Stimulated activated CD4-positive, alpha-beta T cell treated with anti-CD3 and anti-CD28 coated beads, Interleukin-12 subunit alpha, Interleukin-12 subunit beta, amount 100 ng/mL, for 4 hours (primary cell): ENCODE measurements at places on chromosomes 11 and 22.
A peak's percentile ranks its signal among the peaks of the same experiment; 100 is the strongest.

GRCh38 chr22:30582051-30582450 lies 7.6 kb upstream of the GAL3ST1 start:
- DNase-seq: no peak

GRCh38 chr22:38163844-38164550 lies 17.6 kb downstream of the PLA2G6 start:
- no peak for DNase-seq

- peak; percentile 25 for DNase-seq
Measured at GRCh38 chr11:78798663-78799062, 224.0 kb upstream of the NARS2 start.

DNA sequence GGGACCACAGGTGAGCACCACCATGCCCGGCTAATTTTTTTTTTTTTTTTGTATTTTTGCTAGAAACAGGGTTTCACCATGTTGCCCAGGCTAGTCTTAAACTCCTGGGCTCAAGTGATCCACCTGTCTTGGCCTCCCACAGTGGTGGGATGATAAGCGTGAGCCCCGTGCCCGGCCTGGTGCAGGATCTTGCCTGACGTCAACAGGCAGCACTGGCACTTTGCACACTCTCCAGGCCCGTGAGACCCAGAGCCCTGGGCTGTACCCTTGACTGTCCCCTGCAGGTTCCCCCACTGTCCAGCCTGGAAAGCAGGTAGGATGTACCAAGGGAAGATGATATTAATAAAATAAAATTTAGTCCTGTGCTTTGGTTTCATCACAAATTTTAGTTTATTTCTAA lies 29.1 kb upstream of the PANX2 start:
- no peak for DNase-seq

DNA sequence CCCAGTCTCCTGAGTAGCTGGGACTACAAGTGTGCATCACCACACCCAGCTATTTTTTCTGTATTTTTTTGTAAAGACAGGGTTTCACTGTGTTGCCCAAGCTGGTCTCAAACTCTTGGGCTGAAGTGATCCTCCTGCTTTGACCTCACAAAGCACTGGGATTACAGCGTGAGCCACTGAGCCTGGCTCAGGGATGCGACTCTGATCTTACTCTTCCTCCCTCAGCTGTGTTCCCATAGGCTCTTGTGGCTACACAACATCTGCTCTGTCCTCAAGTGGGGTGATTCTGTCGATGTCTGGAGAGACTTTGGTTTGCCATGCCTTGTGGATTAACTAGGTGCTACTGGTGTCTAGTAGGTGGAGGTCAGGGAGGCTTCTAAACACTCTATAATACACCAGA lies 127.0 kb upstream of the SERPIND1 start:
- DNase-seq: no peak

- no peak for DNase-seq
Measured at GRCh38 chr11:68009391-68010089, 587 bp upstream of the ALDH3B1 start.

DNA sequence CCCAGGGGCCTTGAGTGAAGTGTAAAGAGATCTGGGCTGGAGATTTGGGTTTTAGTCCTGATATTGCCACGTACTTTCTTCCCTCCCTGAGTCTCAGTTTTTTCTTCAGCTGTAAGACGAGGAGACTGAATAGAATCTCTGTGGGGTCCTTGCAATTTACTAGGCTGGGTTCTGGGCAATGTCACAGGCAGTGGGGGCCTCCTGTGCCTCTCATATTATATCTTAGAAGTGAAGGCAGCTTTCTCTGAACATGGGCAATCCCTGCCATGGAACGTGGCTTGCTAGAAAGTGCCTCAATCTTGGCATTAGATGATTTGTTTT lies 62.0 kb upstream of the PTPRJ start:
- DNase-seq: no peak

- DNase-seq: no peak
Measured at GRCh38 chr11:73598719-73599379, 937 bp upstream of the FAM168A start.

GRCh38 chr11:107598225-107599139 lies 7.5 kb downstream of the ELMOD1 start:
- DNase-seq: peak; percentile 9

DNA sequence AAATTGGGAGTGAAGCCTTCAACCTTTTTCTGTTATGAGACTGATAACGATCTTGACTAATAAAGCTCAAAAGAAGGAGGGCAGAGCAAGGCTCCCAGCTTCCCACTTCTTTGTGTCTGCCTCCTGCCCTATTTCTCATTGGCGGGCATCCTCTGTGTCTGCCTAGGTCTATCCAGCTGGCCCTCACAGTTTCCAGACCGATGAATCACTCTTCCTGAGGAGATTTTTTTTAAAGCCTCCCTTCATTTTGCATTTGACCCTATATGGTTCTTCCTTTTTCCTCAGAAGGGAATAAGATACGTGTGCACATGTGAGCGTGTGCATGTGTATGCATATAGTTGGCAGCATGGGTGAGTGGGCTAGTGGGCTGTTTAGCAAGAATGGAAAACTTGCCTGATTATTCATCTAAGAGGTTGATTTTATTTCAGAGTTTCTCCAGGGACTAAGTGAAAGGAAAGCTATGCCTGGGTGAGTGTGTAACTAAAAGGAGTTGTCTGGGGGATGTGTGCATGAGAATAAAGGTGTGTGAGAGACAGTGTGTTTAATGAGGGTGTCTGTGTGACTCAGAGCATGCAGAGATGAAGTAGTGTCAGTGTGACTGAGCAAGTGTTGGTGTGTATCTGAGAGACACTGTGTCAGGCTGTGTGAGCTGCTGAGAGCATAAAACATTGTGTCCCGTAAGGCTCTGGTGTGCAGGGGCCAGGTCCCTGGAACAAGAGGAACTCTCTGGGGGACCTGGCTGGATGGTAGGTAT lies 12.2 kb downstream of the PHLDB1 start:
- no peak for DNase-seq

GRCh38 chr11:125570952-125571351 lies 1.7 kb downstream of the EI24 start:
- no peak for DNase-seq

DNA sequence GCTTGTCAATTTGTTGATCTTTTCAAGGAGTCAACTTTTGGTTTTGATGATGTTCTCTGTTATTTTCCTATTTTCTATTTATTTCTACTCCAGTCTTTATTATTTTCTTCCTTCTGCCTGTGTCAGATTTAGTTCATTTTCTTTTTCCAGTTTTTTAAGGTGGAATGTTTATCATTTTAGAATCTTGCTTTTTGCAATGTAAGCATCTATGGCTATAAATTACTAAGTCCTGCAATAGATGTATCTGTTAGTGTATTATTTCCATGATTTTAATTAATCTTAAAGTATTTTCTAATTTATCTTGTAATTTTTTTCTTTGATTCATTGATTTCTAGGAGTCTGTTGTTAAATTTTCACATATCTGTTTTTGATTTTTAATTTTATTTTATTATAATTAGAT lies 81.7 kb downstream of the ARHGAP8 start:
- DNase-seq: no peak

DNA sequence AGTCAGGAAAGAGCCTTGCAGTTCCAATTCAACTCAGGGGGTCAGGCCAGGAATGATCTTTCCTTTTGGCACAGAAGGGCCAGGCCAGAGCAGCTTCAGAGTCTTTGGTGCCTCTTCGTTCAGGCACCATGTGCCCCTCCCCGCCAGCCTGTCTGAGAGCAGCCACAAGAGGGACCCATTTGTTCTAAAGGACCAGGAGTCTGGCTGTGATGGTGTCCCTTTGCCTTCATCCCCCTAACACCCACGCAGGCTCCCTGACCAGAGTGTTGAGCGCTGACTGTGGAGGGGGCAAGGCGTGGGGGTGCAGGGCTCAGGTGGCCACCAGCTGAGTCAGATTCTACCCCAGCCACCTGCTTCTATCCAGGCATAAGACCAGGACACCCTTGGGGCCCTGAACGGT lies 156.4 kb downstream of the TTC17 start:
- no peak for DNase-seq

GRCh38 chr11:27718346-27718862 lies 18.1 kb upstream of the BDNF start:
- DNase-seq: no peak
